T-helper 1 cell (primary cell): ENCODE measurements at places on chromosomes 12 and 14.

DNA sequence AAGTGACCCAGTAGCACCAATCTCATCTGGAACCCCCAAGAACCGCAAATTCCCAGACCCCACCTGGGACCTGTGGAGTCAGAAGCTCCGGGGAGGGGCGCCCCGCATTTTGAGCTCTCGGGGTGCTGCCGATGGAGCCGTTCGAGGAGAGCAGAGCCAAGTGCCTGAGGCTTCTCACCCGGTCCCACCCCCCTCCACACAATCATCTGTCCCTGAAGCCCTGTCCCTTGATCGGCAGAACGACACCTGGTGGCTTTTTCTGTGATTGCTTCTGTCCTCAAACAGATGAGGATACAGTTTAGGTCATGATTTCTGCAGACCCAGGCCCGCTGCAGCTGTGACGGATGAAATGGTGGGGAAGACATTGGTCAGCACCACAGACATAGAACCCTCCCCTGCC lies 74.7 kb downstream of the NOC4L start:
- DNase-seq: peak; percentile 31

DNA sequence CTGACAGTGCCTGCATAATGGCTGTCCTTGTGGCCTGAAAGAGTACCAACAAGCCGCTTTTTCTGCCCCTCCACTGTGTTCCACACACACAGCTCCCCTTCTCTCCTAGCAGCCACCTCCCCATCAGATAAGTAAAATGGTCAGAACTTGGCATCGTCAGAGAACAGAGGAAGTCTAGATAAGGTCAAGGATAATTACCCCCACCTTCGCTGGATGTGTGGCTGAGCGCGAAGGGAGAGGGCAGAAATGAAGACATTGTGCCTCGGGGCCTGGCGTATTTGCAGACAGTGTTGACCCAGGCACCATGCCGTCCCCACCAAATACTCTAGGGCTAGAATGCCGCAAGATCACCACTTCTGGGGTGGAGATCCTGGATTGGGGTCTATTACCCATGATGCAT lies 30.6 kb downstream of the FBXO21 start:
- no peak for DNase-seq

DNA sequence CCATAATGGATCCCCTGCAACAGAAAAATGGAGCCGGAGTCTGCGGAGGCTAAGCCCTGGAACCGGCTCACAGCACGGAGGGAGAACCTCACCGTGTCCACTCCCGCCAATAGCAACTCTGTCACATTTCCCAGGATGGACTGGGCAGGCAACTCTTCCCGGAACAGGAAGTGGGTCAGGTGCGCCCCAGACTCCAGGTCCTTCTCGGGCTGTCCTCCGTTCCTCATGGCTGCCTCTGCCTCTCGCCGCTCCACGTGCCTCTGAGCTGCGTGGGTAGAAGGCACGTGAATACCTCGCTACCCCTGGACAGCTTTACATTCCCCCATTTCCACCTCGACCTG lies 2.2 kb downstream of the CYP27B1 start:
- no peak for DNase-seq

DNA sequence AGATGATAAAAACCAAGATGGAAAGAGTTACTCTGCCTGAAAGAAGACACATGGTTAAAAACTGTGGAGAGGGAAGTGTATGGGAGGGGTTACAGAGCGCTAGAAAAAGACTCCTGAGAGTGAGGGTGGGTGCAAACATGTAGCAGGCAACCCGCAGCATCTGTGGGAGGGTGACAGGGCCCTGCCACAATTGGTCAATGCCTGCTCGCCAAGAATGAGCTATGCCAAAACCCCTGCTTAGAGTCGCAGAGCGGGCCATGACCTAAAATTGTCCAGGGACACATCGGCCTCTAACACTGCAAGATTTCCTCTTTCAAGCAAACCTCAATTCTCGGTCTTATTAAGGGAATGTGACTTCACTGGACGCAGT lies 700 bp downstream of the PRKAG1 start:
- no peak for DNase-seq

- no peak for DNase-seq
Observed at GRCh38 chr12:22746720-22747119, 121.7 kb downstream of the ETNK1 start.

DNA sequence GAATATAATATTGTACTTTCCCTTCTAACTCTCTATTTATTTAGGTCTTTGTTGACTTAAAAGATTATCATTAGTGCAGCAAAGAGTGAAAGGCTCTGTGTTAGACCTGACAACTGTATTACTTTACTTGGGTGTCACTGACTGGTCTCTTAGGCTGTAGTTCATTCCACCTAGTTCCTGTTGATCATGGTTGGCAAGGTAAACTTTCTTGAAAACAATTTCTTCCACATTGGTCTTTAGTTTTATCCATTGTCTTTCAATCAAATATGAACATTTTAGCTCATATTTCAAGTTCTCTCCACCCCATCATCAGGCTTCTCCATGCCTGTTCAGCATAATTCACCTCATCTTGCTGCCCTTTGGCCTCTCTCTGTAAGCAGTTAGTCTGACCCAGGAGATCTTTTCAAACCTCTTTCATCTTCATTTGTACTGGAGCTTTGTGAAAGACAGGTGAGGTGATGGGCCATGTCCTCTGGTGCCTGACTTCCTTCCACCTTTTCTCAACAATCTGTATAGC lies 32.1 kb upstream of the PPM1H start:
- DNase-seq: no peak

- no peak for DNase-seq
Observed at GRCh38 chr14:54737132-54737711, 165.4 kb downstream of the GCH1 start.

DNA sequence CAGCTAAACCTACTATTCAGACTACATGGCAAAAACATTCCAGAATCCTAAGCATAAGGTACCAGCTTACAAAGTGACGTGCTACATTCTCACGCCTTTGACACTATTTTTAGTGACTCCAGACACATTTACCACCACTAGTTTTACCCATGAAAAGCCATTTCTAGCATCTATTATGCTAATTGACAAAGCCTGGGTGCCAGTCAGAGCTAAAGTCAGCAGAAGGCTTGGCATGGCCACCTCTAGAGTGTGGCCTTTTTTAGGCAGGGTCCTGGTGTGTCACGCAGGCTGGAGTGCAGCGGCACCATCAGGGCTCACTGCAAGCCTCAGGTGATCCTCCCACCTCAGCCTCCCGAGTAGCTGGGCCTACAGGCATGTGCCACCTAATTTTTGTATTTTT lies 75.7 kb downstream of the NT5DC3 start:
- no peak for DNase-seq

- no peak for DNase-seq
Observed at GRCh38 chr12:116372815-116373214, 95.3 kb upstream of the MED13L start.
